Femur (tissue), 1 donor: ENCODE measurements at places on chromosomes 13 and 19.
A peak's percentile ranks its signal among the peaks of the same experiment; 100 is the strongest.

DNA sequence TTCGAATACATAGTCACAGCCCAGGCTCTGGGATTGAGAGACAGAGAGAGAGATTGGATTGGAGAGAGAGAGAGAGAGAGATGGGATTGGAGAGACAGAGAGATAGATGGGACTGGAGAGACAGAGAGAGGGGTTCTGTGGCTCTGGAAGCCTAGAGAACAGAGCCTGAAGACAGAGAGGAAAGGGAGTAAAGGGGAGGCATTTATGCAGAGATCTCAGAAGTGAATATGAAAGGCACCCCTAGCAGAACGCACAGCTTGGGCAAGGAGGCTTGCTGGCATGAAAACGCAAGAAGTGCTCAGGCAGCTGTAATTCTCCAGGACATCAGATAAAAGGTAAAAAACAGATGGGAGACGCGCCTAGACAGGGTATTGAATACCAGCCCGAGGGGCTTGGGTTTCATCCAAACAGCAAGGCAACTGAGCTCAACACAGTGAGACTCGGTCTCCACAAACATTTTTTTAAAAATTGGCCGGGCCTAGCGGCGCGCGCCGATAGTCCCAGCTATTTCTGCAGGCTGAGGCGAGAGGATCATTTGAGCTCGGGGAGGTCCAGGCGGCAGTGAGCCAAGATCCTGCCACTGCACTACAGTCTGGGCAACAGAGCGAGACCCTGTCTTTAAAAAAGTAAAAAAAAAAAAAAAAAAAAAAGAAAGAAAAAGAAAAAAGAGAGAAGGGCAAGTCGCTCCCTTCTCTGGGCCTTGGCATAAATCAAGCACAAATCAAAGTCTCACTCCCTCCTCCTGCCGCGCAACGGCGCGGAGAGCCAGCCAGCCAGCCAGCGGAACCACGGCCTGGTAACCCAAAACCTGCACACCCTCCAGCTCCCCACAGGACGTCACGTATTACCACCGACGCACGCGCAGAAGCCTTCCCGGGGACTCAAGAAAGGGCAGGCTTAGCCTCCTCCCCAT is 774 bp upstream of the PPP2R1A start:
- no peak for DNase-seq

- no peak for DNase-seq
Measured at GRCh38 chr19:38502410-38503076, 69.1 kb downstream of the RYR1 start.

- DNase-seq, result no peak
Measured at GRCh38 chr19:56356944-56357343, 36.4 kb downstream of the ZNF582 start.

DNA sequence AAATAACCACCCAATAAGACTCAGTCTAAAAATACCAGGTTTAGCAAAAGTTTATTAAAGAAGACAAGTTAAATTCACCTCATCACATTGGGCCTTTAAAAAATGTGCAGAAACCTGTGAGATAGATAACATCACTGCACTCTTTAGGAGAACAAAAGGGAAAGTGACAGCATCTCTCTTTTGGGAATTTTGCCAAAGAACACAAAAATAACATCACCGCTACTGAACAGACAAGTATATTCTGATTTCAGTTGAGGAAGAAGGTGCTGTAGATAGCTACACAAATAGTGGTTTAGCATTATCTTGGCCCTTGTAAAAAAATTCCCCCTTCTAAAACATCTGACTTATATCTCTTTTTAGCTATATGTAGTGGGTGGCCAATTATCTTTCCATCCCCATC is 244.7 kb downstream of the VWA8 start:
- DNase-seq, result no peak

DNA sequence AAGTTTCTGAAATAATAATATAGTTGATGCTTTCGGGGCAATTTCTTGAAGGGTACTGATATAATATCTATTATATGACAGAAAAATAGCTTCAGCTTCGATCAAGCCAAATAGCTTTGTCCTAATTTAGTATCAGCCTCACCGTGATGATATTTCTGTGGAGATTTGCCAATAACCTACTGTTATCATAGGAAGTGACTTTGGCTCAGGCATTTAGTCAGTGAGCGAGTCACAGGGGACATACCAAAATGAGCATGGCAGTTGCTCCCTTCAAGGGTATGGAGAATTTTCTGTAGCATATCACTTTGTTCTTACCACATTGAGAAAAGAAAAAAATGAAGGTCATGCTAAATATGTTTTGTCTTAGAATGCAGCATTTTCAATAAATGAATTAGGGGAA is 767.6 kb upstream of the SLITRK1 start:
- no peak for DNase-seq

- peak; percentile 65 for DNase-seq
Measured at GRCh38 chr19:2475018-2475701, 767 bp upstream of the GADD45B start.
